GM18507 (cell line): ENCODE measurements at places on chromosomes 1 and 21.

DNA sequence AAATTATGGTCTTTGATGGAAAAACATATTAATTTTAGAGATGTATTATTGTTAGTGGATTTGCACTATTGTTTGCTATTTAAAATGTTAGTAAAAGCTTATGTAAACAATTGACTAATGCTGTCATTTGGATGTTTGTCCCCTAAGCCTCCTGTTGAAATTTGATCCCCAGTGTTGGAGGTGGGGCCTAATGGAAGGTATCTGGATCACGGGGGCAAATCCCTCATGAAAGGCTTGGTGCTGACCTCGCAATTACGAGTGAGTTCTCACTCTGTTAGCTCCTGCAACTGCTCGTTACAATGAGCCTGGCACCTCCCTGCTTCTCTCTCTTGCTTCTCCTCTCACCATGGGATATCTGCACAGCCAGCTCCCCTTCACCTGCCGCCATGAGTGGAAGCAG is 14.3 kb downstream of the TMEM35B start:
- DNase-seq = no peak

DNA sequence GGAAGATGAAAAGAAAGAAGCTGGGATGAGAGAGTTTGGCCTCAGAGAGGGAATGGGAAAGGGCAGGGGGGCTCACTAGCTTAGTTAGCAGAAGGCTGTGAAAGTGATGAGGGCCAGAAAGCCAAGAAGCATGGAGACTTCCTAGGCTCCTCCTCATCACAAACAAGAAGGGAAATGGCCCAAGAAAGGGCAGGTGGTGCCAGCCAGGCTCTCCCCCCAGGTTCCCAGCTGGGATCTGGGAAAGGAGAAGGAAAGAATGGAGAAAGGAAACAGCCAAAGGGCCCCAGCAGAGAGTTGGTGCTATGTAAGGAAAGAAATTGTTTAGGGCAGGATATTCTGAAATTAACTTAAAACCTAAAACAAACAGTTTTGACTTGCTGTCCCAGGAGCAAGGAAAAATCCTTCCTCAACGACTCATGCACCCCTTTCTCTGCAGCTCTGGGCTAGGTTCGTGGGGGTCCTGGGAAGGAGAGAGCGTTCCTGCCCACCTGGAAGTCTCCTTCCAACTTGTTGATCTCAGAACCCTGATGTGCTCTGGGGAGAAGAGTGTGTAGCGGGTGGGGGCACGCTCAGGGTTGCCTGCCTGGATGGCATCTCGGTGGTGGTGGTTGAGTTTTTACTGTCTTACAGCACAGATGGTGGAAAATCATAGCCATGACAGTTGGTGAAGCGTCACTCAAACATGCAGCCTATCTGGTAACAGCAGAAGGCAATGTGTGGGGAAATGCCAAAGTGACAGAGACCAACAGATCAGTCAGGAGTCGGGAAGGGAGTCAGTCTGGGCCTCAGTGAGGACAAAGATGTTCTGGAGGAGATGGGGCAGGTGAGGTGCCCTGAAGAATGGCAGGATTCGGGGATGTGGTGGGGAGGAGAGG is 147.3 kb downstream of the CLIC6 start:
- no peak for DNase-seq

- no peak for DNase-seq
Measured at GRCh38 chr1:12229386-12229834, 420 bp upstream of the VPS13D start.

- DNase-seq = no peak
Measured at GRCh38 chr1:86998727-86999126, 84.3 kb downstream of the HS2ST1 start.

DNA sequence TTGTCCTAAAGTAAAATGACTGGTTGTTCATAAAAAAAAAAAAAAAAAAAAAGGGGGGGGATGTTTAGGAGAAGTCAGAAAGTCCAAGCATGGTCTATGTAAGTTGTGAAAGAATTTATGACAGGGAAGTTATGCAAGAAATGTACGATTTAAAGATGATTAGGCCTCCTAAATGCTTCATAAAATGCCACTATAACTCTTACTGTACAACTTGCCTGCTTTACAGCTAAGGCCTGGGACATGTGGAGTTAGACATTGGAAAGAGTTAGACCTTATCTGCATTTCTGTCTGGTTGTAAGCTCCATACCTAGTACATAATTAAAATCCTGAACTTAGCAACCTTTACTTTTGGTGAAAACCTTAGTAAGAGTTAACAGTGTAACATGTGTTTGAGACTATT is 150.0 kb downstream of the TPR start:
- DNase-seq = no peak

GRCh38 chr21:45302082-45303061 is 14.7 kb upstream of the POFUT2 start:
- no peak for DNase-seq

DNA sequence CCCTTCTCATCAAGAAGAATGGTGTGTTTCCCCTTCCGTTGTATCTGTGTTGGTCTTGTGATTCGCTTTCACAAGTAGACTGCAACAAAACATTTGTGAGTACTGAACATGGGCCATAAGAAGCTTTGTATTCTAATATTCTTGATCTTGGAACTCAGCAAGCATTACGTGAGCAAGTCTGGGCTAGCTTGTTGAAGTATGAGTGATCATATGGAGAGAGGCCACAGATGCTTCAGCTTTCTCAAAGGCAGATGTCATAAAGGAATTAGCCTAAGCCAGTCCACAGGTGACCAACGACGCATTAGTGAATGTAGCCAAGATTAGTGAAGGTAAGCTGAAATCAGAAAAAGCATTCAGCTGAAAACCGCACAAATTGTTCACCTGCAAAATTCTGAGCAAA is 609.6 kb upstream of the NEGR1 start:
- DNase-seq = no peak
